ENCODE measurements at places on chromosomes 2 and 18.

DNA sequence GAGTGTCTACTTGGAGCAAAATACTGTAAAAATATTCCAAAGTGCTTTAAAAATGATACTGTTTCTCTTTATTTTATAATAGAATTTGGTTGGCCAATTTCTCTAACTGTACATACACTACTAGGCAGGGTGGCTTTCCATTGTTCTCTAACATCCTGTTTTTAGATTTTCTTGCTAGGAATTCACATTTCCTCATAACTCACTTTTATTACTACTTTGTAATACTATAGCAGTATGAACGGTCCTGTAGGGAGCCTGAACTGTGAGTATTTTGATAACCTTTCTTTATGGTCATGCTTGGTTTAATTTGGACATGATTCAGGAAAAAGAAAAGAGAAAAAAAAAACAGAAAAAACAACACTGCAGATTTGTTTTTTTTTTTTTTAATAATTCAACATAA, 37.8 kb downstream of the GCG start:
- no peak for DNase-seq

GRCh38 chr2:8543060-8543382, 138.8 kb upstream of the ID2 start:
- no peak for DNase-seq

DNA sequence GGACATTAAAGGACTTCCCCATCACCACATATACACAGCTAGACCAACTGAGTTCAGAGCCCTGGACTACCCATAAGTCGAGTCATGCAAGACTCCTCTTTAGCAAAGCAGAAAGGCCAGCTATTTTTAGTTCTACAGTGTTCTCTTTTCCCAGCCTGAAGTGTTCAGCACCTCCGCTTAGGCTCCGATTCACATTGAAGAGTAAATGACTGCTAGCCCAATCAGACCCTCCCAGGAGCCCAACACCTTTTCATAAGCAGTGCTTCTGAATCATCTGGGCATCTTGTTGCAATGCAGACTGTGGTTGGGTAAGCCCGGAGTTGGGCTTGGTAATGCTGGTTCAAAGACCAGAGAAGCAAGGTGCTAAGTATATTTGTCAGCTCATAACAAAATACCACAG, 138.6 kb upstream of the MSH6 start:
- DNase-seq: no peak

DNA sequence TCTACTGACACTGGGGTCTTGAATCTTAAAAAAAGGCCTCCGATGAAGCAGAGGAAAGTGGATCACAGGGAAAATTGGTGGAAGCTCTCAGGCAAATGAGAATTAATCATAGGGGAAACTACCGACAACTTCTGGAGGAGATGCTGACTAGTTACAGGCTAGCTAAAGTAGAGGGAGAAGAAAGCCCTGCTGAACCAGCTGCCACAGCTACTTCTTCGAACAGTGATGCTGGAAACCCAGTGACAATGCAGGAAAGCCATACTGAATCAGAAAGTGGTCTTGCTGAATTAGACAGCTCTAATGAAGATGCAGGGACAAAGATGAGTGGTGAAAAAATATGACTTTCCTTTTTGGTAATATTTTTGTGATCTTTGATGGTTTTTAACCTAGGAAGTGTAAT, 44.9 kb upstream of the SLC3A1 start:
- DNase-seq: no peak

- DNase-seq: no peak
Observed at GRCh38 chr18:63422864-63423304, 608 bp upstream of the VPS4B start.

- no peak for DNase-seq
Observed at GRCh38 chr2:219739066-219739465, 111.6 kb downstream of the SLC4A3 start.

DNA sequence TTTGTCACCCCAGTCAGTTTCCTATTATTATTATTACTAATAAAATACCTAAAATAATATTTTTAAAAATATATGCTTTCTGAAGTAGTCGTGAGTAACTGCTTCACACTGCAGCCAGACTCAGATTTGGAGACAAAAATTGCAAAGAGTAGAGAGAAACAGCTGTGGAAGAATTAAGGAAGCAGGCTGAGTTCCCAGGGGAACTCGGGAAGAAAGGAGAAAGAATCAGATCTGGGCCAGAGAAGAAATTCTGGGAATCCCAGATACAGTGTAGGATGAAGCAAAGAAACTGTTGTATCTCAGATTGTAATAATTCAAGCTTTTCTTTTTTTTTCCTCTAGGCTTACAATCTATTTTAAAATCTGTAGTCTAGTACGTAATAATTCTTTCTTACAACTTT, 182.3 kb downstream of the FTCDNL1 start:
- peak; percentile 36 for DNase-seq

- no peak for DNase-seq
Observed at GRCh38 chr18:77300579-77300978, 50.9 kb downstream of the GALR1 start.

- no peak for DNase-seq
Observed at GRCh38 chr2:223746611-223747010, 90.8 kb downstream of the AP1S3 start.

GRCh38 chr2:240623531-240624010, 1.7 kb upstream of the GPR35 start:
- peak; percentile 6 for DNase-seq

GRCh38 chr2:50995610-50996009, 36.3 kb downstream of the NRXN1 start:
- peak; percentile 56 for DNase-seq

- no peak for DNase-seq
Observed at GRCh38 chr2:100246163-100247145, 75.8 kb downstream of the LONRF2 start.

- peak; percentile 38 for DNase-seq
Observed at GRCh38 chr2:196399722-196400691, 228.6 kb upstream of the STK17B start.

DNA sequence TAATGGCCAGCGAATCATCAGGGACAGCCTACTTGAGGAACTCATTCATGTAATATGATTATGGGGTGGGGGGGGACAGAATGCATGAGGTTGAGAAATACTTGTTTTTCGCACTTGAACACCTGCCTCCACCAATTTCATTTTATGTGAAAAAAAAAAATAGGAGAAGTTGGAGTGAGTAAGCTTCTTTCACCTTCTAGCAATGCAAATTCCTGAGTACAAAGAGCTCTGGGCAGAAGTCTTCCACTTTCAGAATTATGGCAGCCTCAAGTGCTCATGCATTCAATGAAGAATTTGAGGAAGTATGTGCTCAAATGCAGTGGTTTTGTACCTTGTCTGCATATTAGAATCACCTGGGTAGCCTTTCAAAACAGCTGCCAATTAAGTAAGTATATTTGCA, 40.1 kb upstream of the GPD2 start:
- DNase-seq: no peak

DNA sequence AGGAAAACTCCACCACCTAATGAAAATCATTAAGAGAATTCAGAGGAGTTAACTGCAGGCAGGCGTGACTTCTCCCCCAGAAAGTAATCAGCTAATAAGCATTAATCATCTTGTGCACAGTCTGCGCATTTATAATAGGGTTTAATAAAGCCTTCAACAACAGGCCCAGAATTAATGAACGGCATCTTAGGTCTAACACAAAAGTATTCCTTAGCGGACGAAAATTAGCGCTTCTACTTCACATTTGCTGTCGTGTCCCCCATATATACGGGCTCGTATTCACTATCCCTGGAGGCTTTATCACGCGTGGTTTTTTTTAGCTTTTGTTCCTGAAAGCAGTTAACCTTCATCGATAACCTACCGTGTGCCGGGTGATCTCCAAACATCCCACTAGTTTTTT, 1.8 kb downstream of the ATP8B1 start:
- no peak for DNase-seq

DNA sequence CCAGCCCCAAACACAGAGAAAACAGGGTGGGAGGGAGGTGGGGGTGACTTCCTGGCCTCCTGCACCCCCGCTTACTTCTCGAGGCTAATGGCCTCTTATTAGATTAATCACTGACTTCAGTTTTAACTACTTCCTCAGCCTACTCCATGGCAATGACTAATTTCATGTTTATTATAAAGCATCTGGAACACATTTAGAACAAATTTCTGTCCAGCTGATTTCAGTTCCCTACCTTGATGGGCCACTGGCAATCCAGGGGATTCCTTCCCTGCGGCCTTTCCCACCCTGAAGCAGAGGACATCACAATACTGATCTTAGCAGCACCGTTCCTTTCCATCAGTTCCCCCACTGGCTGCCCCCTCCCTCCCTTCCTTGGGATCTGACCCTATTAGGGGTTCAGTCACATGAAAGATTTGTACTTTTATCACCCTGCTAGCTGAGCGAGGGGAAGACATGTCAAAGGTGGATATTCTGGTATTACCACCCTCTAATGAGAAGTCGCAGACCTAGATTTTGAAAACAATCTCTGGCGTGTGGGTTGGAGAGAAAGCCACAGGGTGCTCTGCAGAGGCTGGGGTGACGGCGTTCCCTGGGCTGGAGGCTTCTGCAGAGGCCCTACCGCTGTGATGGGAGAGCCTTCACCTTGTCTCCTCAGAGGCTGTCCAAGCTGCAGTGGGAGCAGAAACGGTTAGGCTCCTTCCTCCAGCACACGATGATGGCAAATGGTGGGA, 67.6 kb downstream of the KIAA2012 start:
- no peak for DNase-seq

DNA sequence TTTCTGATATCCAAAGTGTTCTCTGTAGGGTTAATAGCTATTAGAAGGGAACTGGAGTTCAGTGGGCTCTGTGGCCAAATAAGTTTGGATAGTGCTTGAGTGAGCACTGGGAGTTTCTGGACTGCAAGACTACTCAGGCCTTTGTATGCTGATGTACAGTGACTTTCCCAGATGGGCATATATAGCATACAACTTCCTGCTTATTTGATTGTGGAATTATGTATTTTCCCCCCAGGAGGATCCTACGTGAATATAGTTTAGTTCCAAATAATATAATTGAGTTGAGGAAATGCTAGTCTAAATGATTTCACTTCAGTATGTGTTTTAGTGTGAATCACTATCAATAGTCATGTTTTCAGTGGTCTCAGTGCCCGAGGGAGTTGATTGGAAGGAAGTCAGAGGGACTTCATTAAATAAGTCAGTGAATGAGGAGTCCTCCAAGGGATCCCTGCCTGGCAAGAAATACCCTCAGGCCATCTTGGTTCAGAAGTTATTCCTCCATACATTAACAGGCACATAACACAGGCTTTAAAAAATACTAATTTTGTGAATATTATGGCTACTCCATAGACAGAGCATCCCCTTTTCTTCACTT, 251.4 kb downstream of the PRKCE start:
- no peak for DNase-seq

- DNase-seq: no peak
Observed at GRCh38 chr2:234705108-234705507, 208.2 kb upstream of the ARL4C start.

- no peak for DNase-seq
Observed at GRCh38 chr2:26363323-26363722, 16.7 kb upstream of the ADGRF3 start.

GRCh38 chr2:47313141-47313691, 89.7 kb upstream of the MSH2 start:
- no peak for DNase-seq

GRCh38 chr2:169815849-169816248, 8.9 kb downstream of the METTL5 start:
- DNase-seq: no peak

DNA sequence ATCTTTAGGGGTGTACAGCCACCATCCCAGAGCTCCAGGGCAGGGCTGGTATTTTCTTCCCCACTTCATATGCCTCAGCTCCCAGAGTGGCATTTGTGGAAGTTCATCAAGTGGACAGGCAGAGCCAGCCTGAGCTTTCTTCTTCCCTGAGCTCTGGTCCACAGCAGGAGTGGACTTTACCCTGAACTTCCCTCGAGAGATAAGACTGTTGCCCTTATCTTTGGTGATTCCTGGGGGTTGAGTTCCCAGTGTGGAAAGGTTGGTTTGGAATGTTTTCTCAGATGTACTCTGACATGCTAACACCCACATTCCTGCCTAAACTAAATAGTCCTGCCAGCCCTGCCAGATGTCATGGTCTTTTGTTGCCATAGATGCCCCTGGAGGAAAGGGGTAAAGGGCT, 62.0 kb upstream of the LGALSL start:
- DNase-seq: no peak

- DNase-seq: peak; percentile 13
Observed at GRCh38 chr2:240959941-240960308, 38.5 kb upstream of the SNED1 start.

- no peak for DNase-seq
Observed at GRCh38 chr18:57190026-57190425, 43.1 kb downstream of the BOD1L2 start.

GRCh38 chr2:37829202-37829601, 95.9 kb upstream of the RMDN2 start:
- no peak for DNase-seq

DNA sequence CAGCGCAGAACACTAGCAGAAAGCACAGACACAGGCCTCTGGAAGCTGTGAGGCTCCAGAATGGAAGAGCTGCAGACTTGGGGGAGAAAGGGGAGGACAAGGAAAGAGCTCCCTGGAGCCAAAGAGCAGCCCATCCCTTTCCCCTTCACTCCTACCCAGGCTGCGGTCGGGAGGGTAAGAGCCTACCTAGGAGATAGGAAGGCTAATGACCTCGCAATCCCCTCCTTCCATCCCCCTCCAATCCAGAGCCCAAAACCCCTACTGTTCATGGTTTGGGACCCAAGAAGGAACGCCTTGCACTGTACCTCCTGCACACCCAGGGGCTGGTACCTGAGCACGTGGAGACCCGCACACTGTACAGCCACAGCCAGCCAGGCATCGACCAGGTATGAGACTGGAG, 39.8 kb downstream of the LMAN2L start:
- DNase-seq: no peak

DNA sequence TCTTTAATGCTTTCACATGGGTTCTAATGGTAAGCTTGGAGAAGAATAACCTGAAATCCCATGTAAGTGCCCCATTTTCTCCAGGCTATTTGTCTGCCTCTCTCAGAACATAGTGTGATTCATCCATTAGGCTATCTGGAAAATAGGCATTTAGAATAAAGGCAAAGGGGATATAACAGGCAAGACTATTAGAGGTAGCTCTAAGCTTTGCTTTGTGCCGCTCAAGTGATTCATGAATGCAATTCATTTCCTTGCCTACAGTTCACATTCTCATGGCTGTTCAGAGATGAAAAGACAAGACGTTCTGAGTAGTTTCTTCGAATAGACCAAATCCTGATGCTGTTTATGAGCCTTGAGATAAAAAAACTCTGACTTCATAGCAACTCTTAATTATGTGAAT, 101.7 kb downstream of the ANKRD44 start:
- DNase-seq: no peak

DNA sequence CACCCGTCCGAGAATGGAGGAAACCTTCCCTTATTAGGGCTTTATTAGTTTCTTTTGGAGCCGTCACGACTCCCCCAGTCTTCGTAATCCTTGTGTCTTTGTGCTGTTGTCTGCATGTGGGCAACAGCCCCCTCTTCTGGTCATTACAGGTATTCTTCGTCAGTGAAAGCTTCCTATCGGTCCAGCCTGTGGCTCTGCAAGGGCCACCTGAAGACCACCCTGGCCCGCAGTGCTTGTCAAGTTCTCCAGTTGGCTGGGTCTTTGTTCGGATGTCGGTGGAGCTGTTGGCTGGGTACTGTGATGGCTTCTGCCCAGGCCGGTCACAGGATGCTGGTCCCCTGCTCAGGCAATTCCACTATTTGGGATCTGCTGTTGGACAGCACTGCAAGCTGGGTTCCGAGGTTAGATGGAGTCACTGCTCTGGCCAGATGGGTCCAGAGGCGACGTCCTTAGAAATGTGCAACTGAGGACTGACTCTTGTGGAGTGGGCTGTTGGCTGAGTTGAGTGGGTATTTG, 19.2 kb downstream of the E2F6 start:
- peak; percentile 63 for DNase-seq

All from right hindlimb (tissue), 1 donor.